ENCODE measurements at places on chromosomes 4 and X.

DNA sequence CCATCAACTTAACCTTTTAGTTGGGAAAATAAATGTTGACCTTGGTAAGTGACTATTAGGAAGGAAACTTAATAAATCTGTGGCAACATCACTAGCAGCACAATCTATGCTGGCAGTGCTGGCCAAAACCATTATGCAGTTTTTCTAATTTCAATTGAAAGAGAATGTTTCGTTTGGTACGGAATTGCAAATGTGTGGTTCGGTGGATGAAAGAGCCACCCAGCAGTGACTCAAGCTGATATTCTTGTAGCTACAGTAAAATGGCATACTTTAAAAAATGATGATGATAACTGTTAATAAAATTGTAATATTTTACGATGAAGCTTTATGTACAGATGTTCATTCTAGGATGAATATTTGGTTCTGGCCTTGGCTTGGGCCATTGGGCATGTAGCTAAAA, 40.7 kb upstream of the AP1S2 start:
- DNase-seq = no peak

GRCh38 chr4:3676907-3677747, 89.1 kb upstream of the ADRA2C start:
- DNase-seq = no peak

- DNase-seq = peak; percentile 50
Measured at GRCh38 chrX:139831675-139832456, 101.0 kb downstream of the ATP11C start.

- DNase-seq = peak; percentile 15
Measured at GRCh38 chr4:162959046-162959445, 207.6 kb downstream of the NAF1 start.

DNA sequence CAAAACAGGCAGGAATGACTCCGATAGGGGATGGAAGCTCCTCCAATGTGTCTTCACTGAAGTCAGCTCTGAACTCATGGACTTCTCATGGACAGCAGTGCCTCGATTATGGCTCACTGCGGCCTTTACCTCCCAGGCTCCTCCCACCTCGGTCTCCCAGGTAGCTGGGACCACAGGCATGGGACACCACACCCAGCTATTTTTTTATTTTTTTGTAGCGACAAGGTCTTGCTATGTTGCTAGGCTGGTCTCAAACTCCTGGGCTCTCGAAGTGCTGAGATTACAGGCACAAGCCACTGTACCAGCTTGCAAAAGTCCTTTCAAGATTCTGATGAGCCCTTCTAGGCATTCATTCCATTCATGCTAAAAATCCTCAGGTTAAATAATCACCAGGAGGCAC, 181.5 kb downstream of the NSUN7 start:
- no peak for DNase-seq

GRCh38 chrX:51192104-51192503, 140.5 kb upstream of the NUDT10 start:
- DNase-seq = no peak

DNA sequence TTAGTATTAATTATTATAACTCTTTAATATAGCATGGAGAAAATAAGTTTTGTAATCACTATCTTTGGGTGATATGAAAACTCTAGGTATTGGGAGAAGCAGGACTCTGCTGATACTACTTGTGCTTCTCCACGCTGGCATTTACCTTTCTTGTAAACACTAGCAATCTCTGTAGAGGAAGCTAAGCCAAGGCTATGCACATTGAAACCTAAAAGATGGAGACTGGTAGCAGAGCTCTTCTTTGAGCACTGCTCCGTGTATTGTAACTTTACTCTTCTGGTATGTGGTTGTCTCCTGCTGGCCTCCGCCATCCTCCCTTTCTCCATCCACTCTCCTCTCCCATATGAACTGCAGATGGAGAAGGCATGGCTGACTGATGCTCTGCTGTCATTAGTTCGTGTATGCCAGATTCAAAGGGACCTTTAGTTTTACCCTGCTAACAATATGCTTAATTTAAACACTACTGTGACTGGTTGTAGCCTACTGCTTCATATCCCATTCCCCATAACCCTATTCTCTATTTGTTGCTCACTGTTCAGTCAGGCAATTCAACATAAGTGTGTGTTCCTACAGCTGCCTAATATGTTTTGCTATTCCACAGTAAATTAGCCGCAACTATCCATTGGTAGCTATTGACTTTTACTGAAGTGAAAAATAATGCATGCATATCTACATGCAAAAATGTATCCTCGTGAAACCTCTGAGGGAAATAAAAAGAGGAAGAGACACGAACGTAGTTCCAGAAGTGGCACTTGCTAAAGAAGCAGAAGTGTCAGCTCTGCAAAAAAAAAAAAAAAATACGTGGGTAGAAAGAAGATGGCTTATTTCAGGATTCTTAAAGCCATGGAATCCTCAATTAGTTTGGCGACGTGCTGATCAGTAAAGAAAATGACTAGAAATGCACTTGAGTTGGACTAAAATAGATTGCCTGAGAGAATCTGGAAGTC, 55.6 kb upstream of the CCSER1 start:
- DNase-seq = no peak

- DNase-seq = no peak
Measured at GRCh38 chr4:113555868-113556267, 205.7 kb downstream of the CAMK2D start.

GRCh38 chr4:100823066-100823992, 305.5 kb upstream of the EMCN start:
- DNase-seq = no peak

DNA sequence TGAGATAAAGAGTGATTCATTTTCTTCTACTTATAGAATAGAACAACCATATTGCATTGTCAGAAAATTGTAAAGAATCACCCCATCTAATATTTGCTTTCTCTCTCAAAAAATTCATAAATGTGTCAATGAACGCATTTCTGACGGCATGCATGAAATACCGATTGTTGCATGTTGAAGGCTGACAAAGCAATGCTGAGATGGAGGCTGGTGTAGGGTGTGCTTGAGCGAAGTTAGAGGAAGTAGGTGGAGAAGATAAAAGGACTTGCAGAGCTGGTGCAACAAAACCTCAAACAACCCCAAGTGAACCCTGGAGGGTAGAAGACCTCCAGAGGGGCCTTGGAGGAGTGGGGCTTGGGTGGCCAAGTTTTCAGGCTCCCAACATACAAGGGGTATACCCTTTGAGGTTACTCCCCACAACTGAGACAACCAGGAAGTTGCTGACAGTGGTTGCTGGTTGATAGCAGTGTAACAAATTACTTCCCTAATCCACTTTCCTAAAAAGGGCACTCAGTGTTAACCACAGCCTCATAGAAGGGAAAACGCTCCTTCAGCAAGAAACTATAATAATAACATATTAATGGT, 452.7 kb downstream of the NLGN4X start:
- no peak for DNase-seq

- no peak for DNase-seq
Measured at GRCh38 chr4:128608006-128608405, 201.5 kb upstream of the JADE1 start.

DNA sequence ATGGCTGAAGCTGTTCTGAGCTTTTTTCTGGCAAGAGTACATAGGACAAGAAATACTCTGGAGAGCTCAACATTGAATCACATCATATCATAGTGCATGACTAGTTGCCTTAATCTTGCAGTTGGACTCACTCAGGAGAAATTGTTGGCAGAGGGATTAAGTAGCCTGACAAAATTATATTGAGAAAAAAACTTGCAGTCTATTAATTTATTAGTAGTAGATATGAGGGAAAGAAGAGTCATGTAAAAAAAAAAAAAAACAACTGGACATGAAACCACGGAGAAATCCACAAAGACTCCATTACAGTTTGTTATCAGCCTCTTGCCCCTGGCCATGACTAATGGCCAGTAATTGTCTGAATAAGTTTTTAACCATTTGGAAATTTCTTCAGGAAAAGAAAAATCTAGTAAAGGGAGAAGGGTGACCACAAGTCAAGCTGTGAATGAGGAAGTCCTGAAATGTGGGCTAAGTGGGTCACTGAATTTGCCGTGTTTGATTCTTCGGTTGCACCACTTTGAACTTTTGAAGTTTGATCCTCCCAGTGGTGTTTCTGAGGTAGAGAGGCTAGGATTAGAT, 45.6 kb downstream of the FHL1 start:
- DNase-seq = no peak

GRCh38 chr4:169033660-169034059, 23.6 kb upstream of the CBR4 start:
- peak; percentile 87 for DNase-seq

DNA sequence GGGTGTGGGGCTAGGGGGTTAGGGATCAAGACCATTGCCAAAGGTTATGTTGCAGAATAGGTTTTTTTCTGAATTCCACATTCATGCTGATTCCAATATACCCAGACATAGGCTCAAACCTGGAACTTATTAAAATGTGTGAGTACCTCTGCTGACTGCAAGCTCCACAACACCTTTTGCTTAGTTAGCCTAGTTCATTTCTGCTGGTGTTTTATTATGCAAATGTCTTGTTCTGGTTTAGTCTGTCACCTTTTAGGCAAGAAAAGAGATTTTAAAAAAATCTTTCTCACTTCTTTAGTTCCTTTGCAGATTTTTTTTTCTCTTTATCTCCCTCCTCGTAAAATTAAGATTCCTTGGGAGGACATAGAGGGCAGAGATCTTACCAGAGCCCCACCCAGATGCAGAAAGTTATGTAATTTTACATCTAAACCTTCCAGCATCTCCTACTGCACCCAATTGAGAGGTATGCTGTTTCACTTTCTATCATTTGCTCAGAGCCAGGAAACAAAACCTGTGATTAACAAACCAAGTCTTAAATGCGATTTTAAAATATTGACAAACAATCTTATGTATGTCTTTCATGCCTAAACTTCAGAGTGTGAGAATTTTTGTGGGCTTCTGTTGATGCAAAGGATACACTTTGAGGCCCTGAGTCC, 190.7 kb upstream of the CLNK start:
- DNase-seq = no peak

GRCh38 chr4:75545526-75545925, 10.3 kb upstream of the ODAPH start:
- no peak for DNase-seq

GRCh38 chr4:100170986-100171385, 19.3 kb downstream of the DDIT4L start:
- no peak for DNase-seq

GRCh38 chr4:71009086-71009485, 15.6 kb downstream of the DCK start:
- no peak for DNase-seq

DNA sequence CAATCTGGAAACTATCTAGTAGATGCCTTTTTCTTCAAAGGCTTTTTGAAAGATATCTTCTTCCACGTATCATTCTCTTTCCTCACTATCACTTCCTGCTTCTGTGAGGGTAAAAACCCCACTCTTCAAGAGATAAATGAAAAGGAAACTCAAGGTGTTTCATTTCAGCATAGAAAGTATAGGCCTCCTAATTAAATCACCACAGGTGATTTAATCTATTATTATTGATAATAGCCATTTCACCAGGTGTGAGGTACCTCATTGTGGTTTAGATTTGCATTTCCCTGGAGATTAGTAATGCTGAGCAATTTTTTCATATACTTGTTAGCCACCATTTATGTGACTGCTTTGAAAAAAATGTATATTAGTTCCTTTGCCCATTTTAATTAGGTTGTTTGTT, 92.0 kb upstream of the EMCN start:
- DNase-seq = no peak

GRCh38 chr4:95265814-95266740, 282.7 kb downstream of the UNC5C start:
- DNase-seq = no peak

DNA sequence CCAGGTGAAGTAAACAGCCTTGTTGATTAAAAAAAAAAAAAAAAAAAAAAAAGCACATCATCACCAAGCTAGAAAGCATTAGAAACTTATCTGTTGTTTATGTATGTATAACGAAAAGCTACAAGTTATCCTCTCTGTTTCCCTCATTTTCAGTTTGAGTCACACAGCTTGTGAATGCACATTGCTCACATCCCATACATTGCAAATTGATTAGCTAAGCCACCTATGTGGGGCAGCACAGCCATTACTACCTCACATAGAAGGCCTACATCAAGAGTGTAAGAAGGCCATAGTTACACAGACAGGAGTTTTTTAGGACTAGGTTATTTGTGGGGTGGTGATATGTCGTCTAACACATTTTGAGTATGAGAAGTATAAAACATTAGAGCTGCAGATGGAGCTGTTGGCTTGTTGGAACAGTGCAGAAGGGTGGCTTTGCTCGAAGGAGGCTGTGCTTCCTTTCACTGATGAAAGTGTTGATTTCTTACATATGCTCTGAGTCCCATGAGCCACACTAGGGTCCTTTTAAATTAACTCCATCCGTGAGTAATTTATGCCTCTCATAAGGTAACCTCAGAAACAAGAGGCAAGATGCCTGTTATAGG, 431.6 kb downstream of the GABRG1 start:
- DNase-seq = no peak

DNA sequence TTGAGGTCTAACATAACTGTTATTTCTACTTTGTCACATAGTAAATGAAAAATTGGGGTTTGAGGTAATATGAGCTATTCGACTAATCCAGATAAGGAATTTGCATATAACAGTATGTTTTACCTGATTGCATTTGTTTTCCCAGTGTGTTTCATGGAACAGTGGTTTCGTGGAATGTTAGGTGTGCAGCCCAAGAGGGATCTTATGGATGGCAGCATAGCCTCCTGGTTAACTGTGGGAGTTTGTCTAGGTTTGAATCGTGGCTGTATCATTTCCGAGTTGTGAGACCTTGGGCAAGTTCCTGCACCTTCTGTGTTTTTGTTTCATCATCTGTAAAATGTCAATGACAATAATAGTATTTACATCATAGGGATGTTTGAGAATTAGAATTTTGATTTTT, 7.9 kb downstream of the BMPR1B start:
- DNase-seq = no peak

- DNase-seq = no peak
Measured at GRCh38 chr4:114636192-114636935, 37.8 kb downstream of the UGT8 start.

DNA sequence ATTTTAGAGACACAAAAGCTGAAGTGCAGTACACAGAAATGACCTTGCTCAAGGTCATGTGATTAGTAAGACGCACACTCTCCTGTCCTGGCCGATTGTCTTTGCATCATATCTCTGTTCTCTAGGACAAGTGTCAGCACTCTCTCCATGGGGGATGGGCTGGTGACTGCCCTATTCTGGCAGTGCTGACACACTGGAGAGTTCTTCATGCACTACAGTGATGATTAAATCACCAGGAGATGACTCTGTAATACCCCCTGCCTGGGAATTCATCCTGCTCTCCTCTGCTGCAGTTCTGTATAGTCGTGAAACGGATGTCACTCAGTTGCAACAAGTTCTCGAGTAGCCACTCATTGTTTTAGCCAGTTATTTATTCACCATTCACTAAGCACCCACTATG, 5.3 kb upstream of the SHISA3 start:
- no peak for DNase-seq
